Activated naive CD8-positive, alpha-beta T cell treated with anti-CD3 and anti-CD28 coated beads, Interleukin-2, amount 10 ng/mL, durations not matched to agents 7 days and 5 days (primary cell): ENCODE measurements at places on chromosomes 12 and 14.

GRCh38 chr12:119687406-119687805 lies 19.5 kb downstream of the PRKAB1 start:
- DNase-seq = no peak

- DNase-seq = peak; percentile 40
These were observed 172.2 kb upstream of the GZMB start for GRCh38 chr14:24806061-24806678.

GRCh38 chr12:6092784-6093722 lies 31.4 kb downstream of the VWF start:
- peak; percentile 24 for DNase-seq

- DNase-seq = no peak
These were observed 12.7 kb downstream of the SUSD6 start for GRCh38 chr14:69624136-69624535.

- DNase-seq = no peak
These were observed 18.4 kb downstream of the HDAC7 start for GRCh38 chr12:47801170-47801903.

DNA sequence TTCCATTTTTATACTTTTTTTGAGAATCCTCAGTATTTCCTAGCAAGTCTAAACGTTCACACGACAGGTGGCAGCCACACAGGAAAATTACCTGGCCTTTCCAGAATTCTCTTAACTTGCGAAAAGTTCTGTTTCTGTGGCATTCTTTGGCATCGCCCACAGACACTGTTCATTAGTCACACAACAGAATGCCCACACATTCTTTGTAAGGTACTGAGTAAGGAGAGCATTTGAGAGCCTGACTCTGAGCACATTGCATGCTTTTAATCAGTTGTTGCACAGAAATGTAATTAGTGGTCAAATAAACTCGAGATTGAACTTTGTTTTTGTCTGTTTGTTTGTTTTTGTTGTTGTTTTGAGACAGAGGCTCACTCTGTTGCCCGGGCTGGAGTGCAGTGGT lies 52.4 kb downstream of the LMNTD1 start:
- no peak for DNase-seq

GRCh38 chr12:123395236-123395635 lies 11.3 kb downstream of the KMT5A start:
- no peak for DNase-seq

- DNase-seq = no peak
These were observed 390.6 kb downstream of the PRKD1 start for GRCh38 chr14:29536886-29537511.

DNA sequence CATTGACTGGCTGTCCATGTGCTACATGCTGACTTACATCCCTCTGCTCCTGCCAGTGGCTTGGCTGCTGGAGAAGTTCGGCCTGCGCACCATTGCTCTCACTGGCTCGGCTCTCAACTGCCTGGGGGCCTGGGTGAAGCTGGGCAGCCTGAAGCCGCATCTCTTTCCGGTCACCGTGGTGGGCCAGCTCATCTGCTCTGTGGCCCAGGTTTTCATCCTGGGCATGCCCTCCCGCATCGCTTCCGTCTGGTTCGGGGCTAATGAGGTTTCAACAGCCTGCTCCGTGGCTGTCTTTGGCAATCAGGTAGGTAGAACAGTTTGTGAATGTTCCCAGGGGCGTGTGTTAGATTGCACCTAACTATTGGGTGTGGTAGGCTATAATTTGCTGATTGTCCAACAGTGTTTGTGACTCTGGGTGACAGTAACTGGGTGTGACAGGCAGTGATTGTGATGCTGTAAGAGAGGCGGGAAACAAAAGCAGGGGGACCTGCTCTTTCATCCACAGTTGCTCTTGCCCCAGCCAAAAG lies 981 bp downstream of the FLVCR2 start:
- no peak for DNase-seq

- DNase-seq = no peak
These were observed 11.4 kb upstream of the ATP2A2 start for GRCh38 chr12:110269622-110270124.

DNA sequence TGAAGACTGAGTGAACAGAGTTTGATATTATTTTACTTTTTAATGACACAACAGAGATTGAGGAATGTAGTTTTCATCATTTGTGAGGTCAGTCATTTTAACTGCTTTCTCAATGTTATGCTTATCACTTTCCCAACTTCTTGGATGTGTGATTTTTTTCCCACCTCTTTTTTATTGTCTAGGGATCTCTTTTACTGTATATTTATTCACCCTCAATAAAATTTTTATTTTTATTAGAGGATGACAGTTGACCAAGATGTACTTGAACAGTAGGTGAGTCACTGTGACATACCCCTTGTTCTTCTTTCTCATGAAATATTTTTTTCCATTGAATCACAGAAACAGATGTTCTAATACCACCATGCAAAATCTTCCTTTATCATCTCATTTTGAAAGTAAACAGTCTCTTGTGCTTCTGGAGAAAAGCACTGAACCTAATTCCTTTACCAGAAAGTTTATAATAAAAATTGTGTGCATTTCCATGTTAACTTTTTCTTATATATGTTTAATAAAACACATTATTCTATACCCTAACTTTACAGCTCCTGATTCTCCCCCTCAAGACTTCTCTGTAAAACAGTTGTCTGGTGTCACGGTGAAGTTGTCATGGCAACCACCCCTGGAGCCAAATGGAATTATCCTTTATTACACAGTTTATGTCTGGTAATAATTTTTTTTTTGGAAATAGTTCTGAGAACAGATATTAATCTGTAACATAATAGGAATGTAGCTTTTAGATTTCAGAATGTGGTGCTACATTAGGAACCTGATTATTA lies 65.9 kb downstream of the PTPRQ start:
- DNase-seq = no peak

GRCh38 chr12:117538926-117539325 lies 177.5 kb upstream of the NOS1 start:
- DNase-seq = no peak

DNA sequence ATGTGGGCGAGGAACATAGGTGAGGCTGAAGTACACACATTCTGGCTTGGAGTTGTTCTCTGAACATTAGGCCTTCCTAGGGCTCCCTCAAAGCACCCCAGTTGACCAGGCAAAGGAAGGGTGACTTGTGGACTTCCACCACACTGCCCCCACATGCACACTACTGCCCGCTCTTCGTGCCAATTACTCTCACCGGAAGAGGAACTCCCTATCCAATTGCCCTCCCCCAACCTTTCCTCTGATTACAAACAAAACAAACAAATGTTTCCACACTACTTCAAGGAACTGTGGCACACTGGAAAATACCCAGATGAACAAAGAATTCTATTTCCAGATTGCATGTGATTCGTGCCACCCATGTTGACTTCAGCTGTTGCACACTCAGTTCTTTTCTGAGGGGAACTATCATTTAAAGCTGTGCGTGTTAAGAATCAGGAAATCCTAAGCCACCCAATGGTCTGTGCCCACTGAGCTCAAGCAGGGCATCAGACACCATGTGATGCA lies 139.3 kb downstream of the SSPN start:
- DNase-seq = no peak

- DNase-seq = no peak
These were observed 220.2 kb upstream of the CPNE8 start for GRCh38 chr12:39125566-39125965.

GRCh38 chr12:62686938-62687337 lies 220.3 kb downstream of the MON2 start:
- DNase-seq = no peak

GRCh38 chr12:10186299-10186698 lies 7.5 kb downstream of the TMEM52B start:
- no peak for DNase-seq

DNA sequence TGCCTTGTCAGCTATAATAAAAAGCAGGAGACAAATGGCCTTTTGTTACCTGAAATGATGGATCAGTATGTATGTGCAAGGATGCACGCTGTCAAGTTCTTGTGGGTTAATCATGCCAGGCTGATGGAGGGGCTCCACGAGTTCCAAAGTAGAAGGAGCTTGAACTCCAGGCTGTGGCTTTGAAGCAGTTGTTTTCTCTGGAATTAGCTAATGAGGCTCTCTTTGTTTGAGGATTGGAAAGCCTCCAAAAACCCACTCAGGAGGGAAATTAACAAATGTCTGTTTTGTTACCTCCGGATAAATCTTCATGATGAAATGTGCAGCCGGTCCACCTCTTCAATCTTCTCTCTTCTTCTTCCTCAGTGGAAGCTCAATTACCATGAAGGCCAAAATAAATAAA lies 605.5 kb downstream of the DIO2 start:
- DNase-seq = no peak

- no peak for DNase-seq
These were observed 427.7 kb downstream of the RAD51B start for GRCh38 chr14:68247274-68247673.

- DNase-seq = no peak
These were observed 895.6 kb downstream of the SLC6A15 start for GRCh38 chr12:84016956-84017355.

GRCh38 chr12:54341378-54342300 lies 16.7 kb downstream of the COPZ1 start:
- DNase-seq = no peak

DNA sequence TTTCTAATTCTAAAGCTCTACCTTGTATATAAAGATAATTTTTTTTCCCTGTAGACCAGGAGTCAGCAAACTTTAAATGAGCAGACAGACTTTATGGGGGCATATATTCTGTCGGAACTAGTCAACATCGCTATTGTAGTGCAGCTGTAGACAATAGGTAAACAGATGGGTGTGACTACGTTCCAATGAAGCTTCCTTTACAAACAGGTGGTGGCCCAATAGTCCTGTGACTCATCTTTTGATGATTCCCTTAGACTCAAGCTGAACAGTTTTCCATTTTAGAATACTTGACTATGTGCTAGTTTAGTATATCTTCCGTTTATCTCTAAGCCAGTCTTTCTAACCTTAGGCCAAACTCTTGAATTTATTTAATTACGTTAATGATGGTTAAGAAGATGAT lies 16.3 kb downstream of the MUCL1 start:
- no peak for DNase-seq

GRCh38 chr12:108857158-108857407 lies 300 bp downstream of the SSH1 start:
- no peak for DNase-seq

DNA sequence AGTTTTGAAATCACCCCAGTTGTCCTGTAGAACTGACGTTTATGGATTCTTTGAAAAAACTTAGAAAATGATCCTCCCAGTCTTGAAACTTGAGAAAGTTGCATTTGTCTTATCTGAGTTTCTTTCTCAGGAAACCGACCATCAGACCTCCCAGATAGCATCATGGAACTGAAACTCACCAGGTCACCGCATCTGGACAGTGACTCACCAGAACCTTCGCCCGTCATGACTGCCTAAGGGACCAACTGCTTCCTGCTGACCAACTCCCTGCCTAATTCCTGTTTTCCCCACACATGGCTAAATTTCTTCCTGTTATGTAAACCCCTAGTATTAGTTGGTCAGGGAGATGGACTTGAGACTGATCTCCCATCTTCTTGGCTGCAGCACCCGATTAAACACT lies 175.7 kb downstream of the RIMBP2 start:
- DNase-seq = no peak

GRCh38 chr12:26128168-26128567 lies 3.3 kb upstream of the BHLHE41 start:
- DNase-seq = no peak

GRCh38 chr14:81401420-81402122 lies 1.4 kb upstream of the STON2 start:
- DNase-seq = no peak

DNA sequence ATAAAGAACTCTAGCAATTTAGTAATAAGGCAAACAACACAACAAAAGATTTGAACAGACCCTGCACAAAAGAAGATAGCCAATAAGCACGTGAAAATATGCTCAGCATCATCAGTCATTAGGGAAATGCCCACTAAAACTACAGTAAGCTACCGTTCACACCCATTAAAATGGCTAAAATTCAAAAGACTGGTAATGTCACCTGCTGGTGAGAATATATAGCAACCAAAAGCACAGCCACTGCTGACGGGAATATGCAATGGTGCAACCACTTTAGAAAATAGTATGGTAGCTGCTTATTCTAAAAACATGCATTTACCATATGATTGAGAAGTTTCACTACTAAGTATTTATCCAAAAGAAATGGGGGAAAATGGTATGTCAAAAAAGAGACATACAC lies 74.9 kb downstream of the DPF3 start:
- no peak for DNase-seq

- no peak for DNase-seq
These were observed 86.5 kb upstream of the CDKN3 start for GRCh38 chr14:54310151-54310850.

DNA sequence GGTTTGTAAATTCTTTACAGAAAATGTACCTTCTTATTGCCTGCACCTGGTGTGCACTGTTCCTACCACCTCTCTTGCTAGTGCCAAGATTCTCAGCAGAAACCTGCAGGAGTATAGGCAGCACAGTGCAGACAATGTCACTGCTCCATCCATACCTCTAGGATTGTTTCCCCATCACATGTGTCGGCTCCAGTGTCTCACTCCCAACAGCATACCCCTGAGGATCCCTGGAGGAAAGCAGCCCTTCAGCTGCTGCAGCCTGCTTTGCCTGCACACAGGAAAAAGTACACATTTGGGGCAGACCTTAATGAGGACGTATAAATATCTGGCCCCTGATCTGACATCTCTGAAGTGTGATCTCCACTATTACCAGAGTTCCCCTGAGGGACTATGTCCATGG lies 235.5 kb downstream of the MDGA2 start:
- DNase-seq = no peak

GRCh38 chr14:29982171-29982570 lies 54.5 kb upstream of the PRKD1 start:
- no peak for DNase-seq

- DNase-seq = no peak
These were observed 18.1 kb downstream of the ZBTB39 start for GRCh38 chr12:56988207-56988739.

GRCh38 chr12:81683881-81684280 lies 75.3 kb downstream of the PPFIA2 start:
- DNase-seq = no peak

GRCh38 chr12:31491841-31492598 lies 98.9 kb downstream of the DENND5B start:
- no peak for DNase-seq

DNA sequence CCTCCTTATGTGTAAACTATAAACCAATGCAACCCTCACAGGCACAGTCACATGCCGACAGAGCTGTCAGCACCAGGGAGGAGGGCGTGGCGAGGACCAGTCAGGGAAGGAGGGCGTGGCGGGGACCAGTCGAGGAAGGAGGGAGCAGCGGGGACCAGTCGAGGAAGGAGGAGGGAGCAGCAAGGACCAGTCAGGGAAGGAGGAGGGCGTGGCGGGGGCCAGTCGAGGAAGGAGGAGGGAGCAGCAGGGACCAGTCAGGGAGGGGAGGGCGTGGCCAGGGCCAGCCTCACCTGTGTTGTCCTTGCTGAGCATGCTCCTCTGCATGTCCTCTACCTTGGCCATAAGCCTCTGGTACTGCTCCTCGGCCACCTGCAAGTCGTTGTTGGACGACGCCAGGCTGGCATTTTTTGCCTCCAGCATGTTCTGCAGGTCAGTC lies 24.2 kb downstream of the GOLGA3 start:
- DNase-seq = no peak

DNA sequence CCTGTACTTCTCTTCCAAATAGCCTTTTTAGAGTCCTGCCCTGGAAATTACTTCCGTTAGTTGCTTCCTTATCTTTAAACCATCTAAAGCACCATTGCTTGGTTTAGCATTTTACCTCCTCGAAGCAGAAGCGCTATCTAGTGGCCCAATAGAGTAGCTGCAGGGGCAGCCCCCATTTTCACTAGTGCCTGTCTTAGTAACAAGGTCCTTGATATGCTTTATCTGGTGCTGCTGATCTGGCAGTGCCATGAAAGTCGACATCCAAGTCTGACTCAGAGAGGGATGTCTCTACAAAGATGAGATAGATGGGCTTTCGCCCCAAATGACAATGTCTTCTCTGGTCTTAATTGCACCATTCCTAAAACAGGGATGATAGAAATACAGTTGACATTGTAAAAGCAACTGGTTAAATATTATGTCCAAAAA lies 25.0 kb upstream of the CIT start:
- DNase-seq = peak; percentile 64
